Stimulated activated CD4-positive, alpha-beta T cell treated with anti-CD3 and anti-CD28 coated beads, Interleukin-12 subunit alpha, Interleukin-12 subunit beta, amount 100 ng/mL, for 4 hours (primary cell): ENCODE measurements at places on chromosomes 12 and 14.
A peak's percentile ranks its signal among the peaks of the same experiment; 100 is the strongest.

DNA sequence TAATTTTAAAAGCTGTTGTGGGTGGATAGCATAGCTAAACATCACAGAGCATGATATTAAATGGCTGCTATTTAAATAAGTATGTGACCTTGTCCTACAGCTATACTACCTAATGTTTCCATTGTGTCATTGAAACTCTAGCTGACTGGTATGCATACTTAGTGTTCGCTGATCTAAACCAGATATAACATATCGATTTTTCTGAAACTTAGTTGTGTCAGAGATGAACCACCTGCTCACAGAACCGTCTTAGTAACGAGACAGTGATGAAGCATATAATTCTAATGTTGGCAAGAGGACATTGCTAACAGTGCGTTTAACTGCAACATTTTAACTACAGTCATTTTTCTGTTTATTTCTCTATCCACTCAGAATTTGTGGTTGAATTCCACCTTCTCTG, 36.1 kb upstream of the NUAK1 start:
- no peak for DNase-seq

DNA sequence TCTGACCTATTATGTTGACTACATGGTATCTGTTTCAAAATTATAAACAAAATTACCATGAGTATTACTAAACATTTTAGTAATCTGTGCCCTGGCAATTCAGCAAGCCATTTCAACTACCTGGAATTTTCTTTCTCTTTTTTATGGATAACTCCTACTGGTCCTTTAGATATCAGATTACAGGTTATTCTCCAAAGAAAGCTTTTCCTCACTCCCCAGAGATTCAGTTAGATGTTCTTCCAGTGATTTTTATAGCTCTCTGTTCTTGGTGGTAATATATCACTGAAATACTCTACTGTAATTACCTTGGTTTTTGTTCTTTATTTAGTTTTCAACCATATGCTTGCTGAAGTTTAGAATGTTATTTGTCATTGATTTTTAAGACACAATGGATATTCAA, 930.2 kb upstream of the FOXG1 start:
- no peak for DNase-seq

DNA sequence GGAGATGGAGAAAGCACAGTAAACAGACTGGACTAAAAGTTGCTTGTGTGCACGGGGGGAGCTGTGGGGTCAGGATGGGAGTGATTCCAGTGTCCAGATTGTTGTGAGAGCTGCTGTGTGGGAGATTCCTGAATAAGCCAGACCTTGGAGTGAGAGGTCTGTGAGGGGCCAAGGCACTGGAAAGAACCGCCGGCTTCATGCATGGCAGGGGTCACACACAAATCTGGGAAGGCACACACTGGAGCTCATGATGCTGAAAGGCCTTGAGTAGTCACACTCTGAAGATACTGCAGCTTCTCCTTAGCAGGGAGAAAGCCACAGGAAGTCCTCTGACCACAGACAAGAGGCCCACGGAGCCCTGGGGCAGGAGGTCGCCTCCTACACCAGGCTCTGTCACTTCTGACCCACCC, 23.1 kb downstream of the ADCY6 start:
- DNase-seq, result no peak

- DNase-seq, result no peak
Measured at GRCh38 chr12:131637986-131638385, 72.9 kb upstream of the SFSWAP start.

GRCh38 chr14:31414190-31414833, 6.0 kb downstream of the HEATR5A start:
- no peak for DNase-seq

DNA sequence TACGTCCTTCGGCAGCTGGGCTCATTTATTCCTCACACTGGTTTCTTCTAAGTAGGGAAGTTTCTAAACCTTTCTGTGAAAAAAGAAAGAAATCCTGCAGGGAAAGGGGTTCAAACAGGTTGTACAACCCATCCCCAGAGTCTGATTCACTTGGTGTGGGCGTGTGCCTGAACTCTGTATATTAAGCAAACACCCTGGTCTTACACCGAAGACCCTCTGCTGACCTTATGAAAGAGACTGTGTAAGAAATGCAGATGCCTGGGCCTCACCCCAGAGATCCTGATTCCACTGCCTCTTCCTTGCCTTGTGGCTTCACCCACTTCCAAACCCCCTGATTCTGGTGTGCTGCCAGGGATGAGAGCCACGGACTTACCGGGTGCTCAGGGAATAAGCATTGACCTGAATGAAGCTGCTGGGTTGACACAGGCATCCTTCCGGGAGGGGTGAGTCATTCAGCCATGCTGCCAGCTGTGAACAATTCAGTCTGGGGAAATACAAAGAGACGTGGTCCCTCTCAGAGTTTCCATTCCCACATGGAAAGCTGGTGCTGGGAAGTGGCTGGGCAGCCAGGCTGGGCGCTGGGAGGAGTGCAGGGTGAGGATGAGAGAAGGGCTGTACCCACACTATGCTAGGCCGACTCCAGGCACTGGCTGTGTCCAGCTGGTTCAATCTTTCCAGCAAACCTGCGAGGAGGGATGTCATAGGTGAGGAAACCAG, 26.5 kb upstream of the ACTN1 start:
- DNase-seq, result no peak

DNA sequence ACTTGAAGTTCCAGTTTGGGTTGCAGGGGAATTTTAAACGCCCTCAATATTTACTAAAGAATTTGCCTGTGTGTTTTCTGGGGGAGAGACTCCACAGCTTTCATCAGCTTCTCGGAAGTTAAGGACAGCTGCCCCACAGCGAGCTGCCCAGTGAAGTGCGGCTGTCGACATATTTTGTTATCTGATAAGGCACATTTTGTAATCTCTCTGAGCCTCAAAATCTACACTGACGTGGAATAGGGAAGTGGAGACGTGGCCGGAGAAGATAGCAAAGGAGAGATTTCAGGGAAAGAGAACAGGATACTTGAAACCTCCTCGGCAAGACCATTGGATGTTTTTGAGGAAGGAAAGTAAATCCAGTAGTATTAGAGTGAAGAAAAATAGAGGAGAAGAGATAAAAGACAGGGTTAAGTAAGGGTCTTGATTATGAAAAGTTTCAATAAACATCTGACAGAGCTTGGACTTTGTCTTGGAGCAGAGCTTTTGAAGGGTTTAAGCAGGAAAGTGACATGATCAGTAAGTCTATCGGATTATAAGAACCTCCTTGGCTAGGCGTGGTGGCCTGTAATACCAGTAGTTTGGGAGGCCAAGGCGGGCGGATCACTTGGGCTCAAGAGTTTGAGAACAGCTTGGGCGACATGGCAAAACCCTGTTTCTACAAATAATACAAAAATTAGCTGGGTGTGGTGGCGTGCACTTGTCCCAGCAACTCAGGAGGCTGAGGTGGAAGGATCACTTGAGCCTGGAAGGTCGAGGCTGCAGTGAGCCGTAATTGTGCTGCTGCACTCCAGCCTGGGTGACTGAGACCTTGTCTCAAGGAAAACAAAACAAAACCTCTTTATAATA, 1.1 kb downstream of the POLR3B start:
- no peak for DNase-seq

DNA sequence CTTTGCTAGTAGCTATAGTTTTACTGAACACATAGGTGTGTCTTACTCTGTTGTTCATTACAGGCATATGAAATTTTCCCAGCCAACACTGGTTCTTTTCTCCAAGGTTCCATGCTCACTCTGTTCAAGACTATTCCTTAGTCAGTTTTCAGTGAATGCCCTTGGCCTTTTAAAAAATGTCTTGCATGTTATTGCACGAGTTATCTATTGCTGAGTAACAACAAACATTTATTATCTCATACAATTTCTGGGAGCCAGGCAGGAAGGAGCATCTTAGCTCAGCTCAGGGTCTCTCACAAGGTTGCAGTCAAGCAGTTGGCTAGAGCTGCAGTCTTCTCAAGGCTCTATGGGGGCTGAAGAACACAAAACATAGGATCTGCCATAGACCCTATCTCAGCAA, 223.5 kb downstream of the BTG1 start:
- DNase-seq, result no peak

GRCh38 chr12:68739891-68740290, 6.1 kb upstream of the SLC35E3 start:
- DNase-seq, result no peak

DNA sequence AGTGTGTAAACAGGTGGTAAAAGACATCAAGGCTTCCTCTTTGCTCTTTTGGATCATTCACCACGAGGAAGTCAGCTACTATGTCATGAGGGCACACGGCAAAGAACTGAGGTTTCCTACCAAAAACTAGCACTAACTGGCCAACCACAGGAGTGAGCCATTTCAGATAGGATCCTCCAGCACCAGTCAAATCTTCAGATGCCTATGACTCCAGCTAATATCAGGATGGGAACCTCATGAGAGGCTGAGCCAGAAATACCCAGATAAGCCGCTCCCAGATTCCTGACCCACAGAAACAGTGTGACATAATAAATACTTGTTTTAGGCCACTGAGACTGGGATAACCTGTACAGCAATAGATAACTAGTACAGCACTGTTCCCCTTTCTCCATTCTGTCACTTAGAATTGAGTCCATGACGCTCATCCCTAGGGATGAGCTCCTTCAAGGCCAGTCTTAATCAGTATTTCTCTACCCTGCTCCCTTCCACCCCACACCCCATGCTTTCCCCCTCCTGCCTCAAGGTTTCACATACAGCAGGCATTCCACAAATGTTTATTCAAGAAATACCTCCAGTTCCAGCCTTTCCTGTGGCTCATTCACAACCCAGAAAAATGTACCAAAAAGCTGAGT, 68.4 kb downstream of the PPM1H start:
- DNase-seq, result no peak

GRCh38 chr14:89458713-89459420, 41.8 kb upstream of the FOXN3 start:
- no peak for DNase-seq

GRCh38 chr14:99721792-99722516, 37.9 kb downstream of the CYP46A1 start:
- no peak for DNase-seq

- no peak for DNase-seq
Measured at GRCh38 chr12:117032593-117033381, 66.4 kb downstream of the TESC start.

DNA sequence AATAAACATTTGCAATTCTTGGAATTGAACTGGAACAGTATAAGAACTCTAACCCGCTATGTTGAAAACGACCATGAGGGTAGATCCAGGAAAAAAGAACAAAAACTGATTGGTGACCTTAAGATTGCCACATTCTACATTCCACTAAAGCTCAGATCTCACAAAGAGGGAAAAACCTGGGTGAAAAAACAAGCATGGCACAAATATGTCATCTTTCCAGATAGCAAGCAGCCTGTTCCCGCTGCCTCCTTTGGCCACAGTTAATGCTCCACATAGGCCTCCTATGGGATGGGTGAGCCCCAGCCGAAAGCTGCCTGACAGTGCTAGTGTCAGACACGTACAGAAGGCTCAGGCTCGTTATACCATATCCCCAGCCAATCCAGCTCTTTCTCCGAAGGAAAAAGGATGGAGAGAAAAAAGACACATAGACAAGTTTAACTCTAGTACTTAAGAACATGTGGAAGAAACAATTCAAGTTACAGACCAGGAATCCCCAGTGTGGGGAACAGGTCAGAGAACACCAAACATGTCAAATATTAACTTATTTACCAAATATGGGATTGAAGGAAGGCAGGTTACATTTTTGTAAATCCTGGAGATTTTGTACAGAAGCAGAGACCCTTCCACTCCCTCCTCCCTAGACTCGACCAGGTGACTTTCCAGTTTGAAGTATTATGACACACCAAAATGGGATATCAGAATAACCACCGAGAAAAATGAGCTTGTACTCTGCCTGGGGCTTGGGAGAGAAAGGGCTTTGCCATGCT, 14.7 kb downstream of the LETMD1 start:
- no peak for DNase-seq

DNA sequence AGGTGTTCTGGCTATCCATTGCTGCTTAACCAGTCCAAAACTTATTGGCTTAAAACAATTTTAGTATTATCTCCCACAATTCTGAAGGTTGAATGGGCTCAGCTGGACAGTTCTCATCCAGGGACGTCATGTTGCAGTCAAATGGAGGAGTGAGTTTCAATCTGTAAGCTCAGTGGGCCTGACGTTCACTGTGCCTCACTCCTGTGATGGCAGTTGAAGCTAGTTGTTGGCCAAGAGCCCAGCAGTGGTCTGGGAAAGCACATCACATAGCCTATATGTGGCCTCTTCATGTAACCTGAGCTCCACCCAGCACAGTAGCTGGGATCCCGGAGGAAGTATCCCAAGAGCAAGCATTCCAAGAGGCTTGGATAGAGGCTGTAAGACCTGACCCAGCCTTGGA, 40.6 kb upstream of the CDKN3 start:
- DNase-seq, result no peak

GRCh38 chr12:48182631-48183030, 813 bp upstream of the CCDC184 start:
- DNase-seq, result no peak

DNA sequence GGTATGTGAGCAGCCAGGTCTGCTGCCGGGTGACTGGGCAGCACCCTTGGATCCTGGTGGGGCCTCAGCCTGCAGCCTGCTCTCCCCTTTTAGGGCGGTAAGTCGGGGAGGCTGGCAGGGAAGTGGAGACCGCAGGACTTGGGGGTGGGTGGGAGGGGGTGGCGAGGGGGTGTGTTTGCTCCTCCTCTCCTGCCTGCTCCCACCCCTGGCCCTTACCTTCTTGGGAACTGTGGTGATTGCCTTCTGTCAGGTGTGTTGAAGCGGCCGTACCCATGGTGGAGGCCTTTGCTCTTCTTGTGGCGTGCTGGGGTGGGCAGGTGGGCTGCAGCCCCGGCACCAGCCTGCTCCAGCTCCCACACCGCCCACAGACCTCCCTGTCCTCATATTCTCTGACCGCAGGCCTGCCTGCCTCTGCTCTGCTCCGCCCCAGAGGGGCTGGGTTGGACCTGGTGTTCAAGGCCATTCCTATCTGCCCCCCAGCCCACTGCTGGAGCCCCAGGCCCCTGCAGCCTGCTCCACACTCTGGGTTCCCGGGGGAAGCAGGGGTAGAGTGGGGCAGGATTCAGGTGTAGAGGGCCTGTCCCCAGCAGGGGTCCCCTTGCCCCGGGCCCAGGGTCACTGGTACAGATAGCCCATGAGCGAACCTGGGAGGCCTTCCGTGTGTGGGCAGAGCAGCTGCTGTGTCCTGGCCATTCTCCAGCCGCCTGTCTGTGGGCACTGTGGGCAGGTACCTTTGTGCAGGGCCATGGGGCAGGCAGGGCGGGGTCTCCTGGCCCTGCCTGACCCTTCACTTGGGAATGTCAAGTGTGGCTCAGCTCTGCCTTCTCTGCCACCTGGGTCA, 5.2 kb downstream of the TEDC1 start:
- no peak for DNase-seq

GRCh38 chr14:22002860-22003284, 329.3 kb upstream of the OR4E1 start:
- DNase-seq, result peak; percentile 62

- DNase-seq, result no peak
Measured at GRCh38 chr12:69916544-69917235, 91.7 kb downstream of the MYRFL start.

GRCh38 chr14:38045461-38045860, 162.2 kb upstream of the SSTR1 start:
- no peak for DNase-seq

DNA sequence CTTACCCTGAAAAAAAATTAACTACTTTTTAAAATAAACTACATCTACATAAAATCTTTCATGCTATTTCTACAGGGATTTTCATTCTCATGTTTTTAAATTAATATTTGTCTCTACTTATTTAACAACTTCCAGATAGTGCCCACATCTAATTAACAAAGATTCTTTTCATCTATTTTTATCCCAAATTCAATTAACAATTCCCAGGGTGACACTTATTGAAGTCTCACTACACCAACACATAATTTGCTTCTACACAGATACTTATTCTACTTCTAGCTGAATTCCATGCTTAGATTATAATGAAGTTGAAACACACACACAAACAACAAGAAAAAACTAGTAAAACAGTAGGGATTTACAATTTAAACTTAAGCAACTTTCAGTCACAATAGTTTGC, 336.6 kb downstream of the ACSS3 start:
- DNase-seq, result no peak
